Large intestine (tissue), 12 donors: ENCODE measurements at places on chromosomes 3 and 15. TPM values are rescaled to one million over a fixed set of nuclear protein-coding genes. Genes with fewer than 3 reads are reported as not detected.

MYO5C gene
- 12.8 TPM for polyA plus RNA-seq

GRCh38 chr3:38566215-38566528 lies 70.0 kb downstream of the EXOG start:
- DNase-seq = no peak

- DNase-seq = peak; percentile 39
Observed at GRCh38 chr3:121989943-121990342, 32.1 kb downstream of the ILDR1 start.

GOLGA8T gene
- 0.75 TPM for polyA plus RNA-seq

GRCh38 chr3:138093721-138094120 lies 21.7 kb downstream of the DZIP1L start:
- DNase-seq = no peak

RTP1 gene
- polyA plus RNA-seq = 0.12 TPM

HYAL1 gene
- 2.1 TPM for polyA plus RNA-seq

IMPG2 gene
- 0.57 TPM for polyA plus RNA-seq

OCA2 gene
- polyA plus RNA-seq = 6.5 TPM

DNA sequence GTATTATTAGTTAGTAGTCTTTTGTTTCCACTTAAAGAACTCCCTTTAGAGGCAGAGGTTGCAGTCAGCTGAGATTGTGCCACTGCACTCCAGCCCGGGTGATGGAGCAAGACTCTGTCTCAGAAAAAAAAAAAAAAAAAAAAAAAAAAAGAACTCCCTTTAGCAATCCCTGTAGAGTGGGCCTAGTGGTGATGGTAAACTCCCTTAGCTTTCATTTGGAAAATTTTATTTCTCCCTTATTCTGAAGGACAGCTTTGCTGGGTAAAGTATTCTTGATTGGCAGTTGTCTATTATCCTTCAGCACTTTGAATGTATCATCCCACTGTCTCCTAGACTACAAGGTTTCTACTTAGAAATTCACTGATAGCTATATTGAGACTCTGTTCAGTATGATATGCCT lies 46.0 kb downstream of the RPL39L start:
- DNase-seq = no peak

DNA sequence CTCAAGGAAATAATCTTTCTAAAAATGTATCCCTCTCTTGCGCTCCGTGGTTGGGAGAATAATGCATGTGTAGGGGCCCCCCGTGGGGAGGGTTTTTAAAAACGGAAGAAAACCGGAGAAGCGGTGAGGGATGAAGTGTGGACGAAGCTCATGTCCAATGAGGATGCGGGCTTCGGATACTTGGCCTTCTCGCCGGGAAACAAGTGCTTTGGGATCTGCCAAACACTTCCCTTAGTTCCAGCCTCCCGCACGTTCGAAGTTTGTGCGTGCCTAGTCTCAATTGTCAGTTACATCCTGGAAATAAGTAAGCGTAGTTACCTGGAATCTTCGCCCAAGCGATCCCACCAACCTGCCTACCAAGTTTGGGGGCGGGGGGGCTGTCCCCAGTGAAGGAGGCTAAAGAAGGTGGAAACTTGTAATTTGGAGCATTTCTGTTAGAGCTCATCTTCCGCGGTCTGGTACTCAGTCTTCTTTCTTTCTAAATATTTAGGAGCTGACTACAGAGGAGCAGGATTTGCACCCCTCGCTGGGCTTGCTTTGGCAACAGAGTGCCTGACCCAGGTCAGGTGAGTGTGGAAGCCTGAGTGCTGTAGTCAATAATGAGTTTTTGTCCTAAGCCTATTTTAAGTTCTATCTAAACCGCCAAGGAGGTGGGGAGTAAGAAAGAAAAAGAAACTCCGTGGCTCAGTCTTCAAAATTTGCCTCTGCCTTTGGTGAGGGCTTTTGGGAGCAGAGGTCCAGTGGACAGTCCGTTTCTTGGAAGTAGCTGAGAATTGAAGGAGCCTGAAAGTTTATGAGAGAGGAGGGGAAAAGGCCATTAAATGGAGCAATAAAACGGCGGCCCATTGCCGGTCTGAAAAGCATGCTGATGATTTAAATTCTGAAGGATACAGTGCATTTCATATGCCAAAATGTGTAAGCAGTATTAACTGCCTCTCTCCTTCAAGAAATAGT lies 1.1 kb downstream of the ITPR1 start:
- peak; percentile 7 for DNase-seq
